ENCODE measurements at places on chromosomes 13 and 19.

DNA sequence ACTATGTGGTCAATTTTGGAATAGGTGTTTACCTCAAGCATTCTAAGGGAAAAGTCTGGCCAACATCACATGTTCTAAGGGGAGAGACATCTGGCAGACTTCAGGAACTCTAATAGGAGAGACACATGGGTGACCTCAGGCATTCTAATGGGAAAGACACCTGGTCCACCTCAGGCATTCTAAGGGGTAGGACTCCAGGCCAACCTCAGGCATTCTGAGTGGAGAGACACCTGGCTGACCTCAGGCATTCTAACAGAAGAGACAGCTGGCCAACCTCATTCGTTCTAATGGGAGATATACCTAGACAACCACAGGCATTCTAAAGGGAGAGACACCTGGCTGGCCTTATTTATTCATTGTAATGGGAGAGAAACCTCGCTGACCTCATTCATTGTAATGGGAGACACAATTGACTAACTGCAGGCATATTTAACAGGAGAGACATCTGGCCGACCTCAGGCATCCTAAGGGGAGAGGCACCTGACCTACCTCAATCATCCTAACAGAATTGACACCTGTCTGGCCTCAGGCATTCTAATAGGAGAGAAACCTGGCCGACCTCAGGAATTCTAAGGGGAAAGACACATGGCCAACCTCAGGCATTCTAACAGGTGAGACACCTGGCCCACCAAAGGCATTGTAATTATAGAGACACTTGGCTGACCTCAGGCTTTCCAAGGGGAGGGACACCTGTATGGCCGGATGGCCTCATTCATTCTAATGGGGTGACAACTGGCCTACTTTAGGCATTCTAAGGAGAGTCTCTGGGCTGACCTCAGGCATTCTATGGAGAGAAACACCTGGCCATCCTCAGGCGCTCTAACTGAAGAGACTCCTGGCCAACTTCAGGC is 1346.8 kb downstream of the UQCRFS1 start:
- no peaks in the 10 kb centered on the region for H3K36me3 ChIP-seq
- H3K4me3 ChIP-seq, result no peak overlapping the region
- H3K4me1 ChIP-seq, result no peaks in the 10 kb centered on the region
- DNase-seq, result no peak
- H3K27me3 ChIP-seq, result no peaks in the 10 kb centered on the region

GRCh38 chr13:30905932-30906383 is at the start of gene MEDAG:
Gene MEDAG, plus strand, starts transcription at chr13:30906271. Its CDS starts 245 bp downstream, at chr13:30906516.
- no peak for DNase-seq
- no peak within 1 kb of the TSS for H3K27ac ChIP-seq
- H3K36me3 ChIP-seq, result no peaks in the 10 kb centered on the region
- no peak within 1 kb of the TSS for H3K4me3 ChIP-seq
- H3K27me3 ChIP-seq, result peaks cover 60% of the 10 kb centered on the region

DNA sequence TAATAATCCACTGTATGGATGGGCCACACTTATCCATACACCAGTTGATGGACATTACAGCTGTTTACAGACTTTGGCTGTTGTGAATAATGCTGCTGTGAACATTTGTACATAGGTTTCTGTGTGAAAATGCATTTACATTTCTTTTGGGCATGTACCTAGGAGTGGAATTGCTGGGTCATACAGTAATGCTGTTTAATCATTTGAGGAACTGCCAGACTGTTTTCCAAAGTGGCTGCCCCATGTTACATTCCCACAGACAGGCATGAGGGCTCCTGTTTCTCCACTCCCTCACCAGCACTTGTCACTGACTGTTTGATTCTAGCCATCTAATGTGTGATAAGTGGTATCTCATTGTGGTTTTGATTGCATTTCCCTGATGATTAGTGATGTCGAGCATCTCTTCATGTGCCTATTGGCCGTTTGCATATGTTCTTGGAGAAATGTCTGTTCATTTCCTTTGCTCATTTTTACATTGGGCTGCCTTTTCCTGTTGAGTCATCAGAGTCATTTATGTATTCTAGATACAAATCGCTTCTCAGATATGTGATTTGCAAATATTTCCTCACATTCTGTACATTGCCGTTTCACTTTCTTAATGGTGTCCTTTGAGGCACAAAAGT is 12.8 kb downstream of the TMEM255B start:
- H3K27ac ChIP-seq, result no peak overlapping the region
- no peaks in the 10 kb centered on the region for H3K36me3 ChIP-seq
- no peak overlapping the region for H3K4me3 ChIP-seq
- DNase-seq, result no peak
- H3K27me3 ChIP-seq, result no peaks in the 10 kb centered on the region
- H3K4me1 ChIP-seq, result peaks cover 8% of the 10 kb centered on the region

GRCh38 chr13:75393839-75394520 is 88.0 kb downstream of the TBC1D4 start:
- H3K27ac ChIP-seq, result no peak overlapping the region
- H3K36me3 ChIP-seq, result no peaks in the 10 kb centered on the region
- peaks cover 5% of the 10 kb centered on the region for H3K27me3 ChIP-seq
- no peaks in the 10 kb centered on the region for H3K4me1 ChIP-seq
- no peak for DNase-seq

GRCh38 chr19:55691561-55692481 is 16.8 kb downstream of the EPN1 start:
- no peaks in the 10 kb centered on the region for H3K4me1 ChIP-seq
- no peak for DNase-seq
- no peak overlapping the region for H3K27ac ChIP-seq
- no peaks in the 10 kb centered on the region for H3K27me3 ChIP-seq
- no peak overlapping the region for H3K4me3 ChIP-seq

DNA sequence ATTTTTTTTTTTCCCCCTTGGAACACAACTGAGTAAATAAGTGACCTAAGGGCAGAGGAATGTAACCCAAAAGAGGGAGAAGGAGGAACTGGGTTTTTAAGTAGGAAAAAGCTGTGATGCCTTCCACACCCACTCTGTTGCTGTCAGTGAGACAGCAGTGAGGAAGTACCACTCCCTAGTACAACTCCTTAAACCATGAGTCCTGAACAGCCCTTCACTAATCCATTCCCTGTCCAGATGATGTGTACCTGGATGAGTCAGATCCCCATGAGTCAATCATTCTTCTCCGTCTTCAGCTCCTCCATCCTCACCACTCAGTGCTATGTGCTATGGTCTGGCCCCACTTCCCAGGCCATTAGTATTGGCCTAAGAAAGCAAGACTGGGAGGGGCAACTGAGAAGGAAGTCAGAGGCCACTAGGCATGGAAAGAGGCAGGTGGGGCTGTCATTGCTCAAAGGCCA is 12.9 kb upstream of the CXCL17 start:
- H3K36me3 ChIP-seq, result peaks cover 4% of the 10 kb centered on the region
- peaks cover 41% of the 10 kb centered on the region for H3K4me1 ChIP-seq
- H3K4me3 ChIP-seq, result no peak overlapping the region
- DNase-seq, result no peak
- H3K27me3 ChIP-seq, result peaks cover 3% of the 10 kb centered on the region

- DNase-seq, result no peak
- no peak overlapping the region for H3K27ac ChIP-seq
- no peaks in the 10 kb centered on the region for H3K27me3 ChIP-seq
- no peaks in the 10 kb centered on the region for H3K4me1 ChIP-seq
- H3K36me3 ChIP-seq, result no peaks in the 10 kb centered on the region
Measured at GRCh38 chr13:68897331-68897928, 1210.2 kb upstream of the ATXN8OS start.

- no peaks in the 10 kb centered on the region for H3K27me3 ChIP-seq
- H3K4me3 ChIP-seq, result no peak overlapping the region
- H3K27ac ChIP-seq, result no peak overlapping the region
Measured at GRCh38 chr13:39016087-39016486, 21.8 kb downstream of the PROSER1 start.

DNA sequence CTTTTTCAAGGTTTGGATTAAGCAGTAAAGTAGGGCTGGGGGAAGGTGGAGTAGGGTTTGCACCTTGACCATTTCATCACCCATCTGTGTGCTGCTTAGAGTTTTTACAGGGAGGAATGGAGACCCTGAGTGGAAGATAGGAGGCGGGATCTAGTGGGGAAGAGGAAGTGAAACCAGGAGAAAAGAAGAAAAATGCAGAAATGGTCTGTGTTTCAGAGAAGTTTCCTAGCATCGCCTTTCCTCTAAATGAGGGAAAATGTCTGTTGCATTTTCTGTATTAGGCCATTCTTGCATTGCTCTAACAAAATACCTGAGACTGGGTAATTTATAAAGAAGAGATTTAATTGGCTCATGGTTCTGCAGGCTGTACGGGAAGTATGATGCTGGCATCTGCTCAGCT is 64.1 kb downstream of the TPT1 start:
- H3K27me3 ChIP-seq, result no peaks in the 10 kb centered on the region
- peaks cover 17% of the 10 kb centered on the region for H3K36me3 ChIP-seq
- H3K27ac ChIP-seq, result no peak overlapping the region
- no peak for DNase-seq
- no peak overlapping the region for H3K4me3 ChIP-seq
- no peaks in the 10 kb centered on the region for H3K4me1 ChIP-seq

DNA sequence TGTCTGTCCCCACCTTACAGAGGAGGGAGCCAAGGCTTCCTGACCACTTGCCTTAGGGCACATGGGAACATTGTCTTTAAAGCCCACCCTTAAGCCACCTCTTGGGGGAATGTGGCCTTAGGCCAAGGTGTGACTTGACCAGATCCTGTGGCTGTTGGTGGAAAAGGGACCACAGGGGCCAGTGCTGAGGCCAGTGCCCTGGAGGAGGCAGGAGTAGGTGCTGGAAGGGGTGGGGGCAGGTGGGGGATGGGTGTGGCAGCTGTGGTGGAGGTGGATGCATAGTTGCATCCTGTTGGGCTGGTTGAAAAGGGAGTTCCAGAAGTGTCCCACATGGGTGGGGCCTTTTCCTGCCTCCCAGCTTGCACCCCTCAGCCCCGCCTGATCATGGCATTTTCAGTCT is 44.8 kb downstream of the DNM2 start:
- H3K27ac ChIP-seq, result peak overlapping the region; percentile 89
- H3K36me3 ChIP-seq, result peaks cover 48% of the 10 kb centered on the region
- H3K27me3 ChIP-seq, result no peaks in the 10 kb centered on the region

- DNase-seq, result no peak
- peaks cover 2% of the 10 kb centered on the region for H3K4me1 ChIP-seq
- no peak overlapping the region for H3K4me3 ChIP-seq
- H3K36me3 ChIP-seq, result no peaks in the 10 kb centered on the region
- H3K27ac ChIP-seq, result no peak overlapping the region
- peaks cover 36% of the 10 kb centered on the region for H3K27me3 ChIP-seq
Measured at GRCh38 chr13:50747737-50748350, 95.6 kb downstream of the DLEU7 start.

- H3K27me3 ChIP-seq, result no peaks in the 10 kb centered on the region
- H3K27ac ChIP-seq, result no peak overlapping the region
- H3K4me1 ChIP-seq, result no peaks in the 10 kb centered on the region
- H3K36me3 ChIP-seq, result peaks cover 45% of the 10 kb centered on the region
Measured at GRCh38 chr19:57978586-57979289, 4.4 kb upstream of the C19orf18 start.

GRCh38 chr19:14318873-14319272 is 62.4 kb upstream of the ADGRE5 start:
- no peak for DNase-seq
- H3K27me3 ChIP-seq, result peaks cover 4% of the 10 kb centered on the region
- H3K27ac ChIP-seq, result no peak overlapping the region
- H3K4me3 ChIP-seq, result no peak overlapping the region

- no peak for DNase-seq
- no peak overlapping the region for H3K4me3 ChIP-seq
- H3K4me1 ChIP-seq, result peaks cover 32% of the 10 kb centered on the region
- no peaks in the 10 kb centered on the region for H3K27me3 ChIP-seq
- peak overlapping the region; percentile 38 for H3K27ac ChIP-seq
Measured at GRCh38 chr13:51921790-51922740, 60.3 kb downstream of the CCDC70 start.

- H3K36me3 ChIP-seq, result peaks cover 4% of the 10 kb centered on the region
- H3K4me3 ChIP-seq, result no peak overlapping the region
- H3K27me3 ChIP-seq, result no peaks in the 10 kb centered on the region
Measured at GRCh38 chr13:40784540-40784939, 4.9 kb upstream of the SLC25A15 start.

GRCh38 chr13:114099918-114100445 is 32.4 kb downstream of the RASA3 start:
- peaks cover 3% of the 10 kb centered on the region for H3K4me1 ChIP-seq
- peaks cover 9% of the 10 kb centered on the region for H3K36me3 ChIP-seq
- H3K27me3 ChIP-seq, result no peaks in the 10 kb centered on the region

- no peak for DNase-seq
- H3K36me3 ChIP-seq, result no peaks in the 10 kb centered on the region
- H3K4me1 ChIP-seq, result peaks cover 4% of the 10 kb centered on the region
- H3K4me3 ChIP-seq, result no peak overlapping the region
- no peak overlapping the region for H3K27ac ChIP-seq
- peaks cover 6% of the 10 kb centered on the region for H3K27me3 ChIP-seq
Measured at GRCh38 chr13:109157275-109157674, 527.9 kb downstream of the MYO16 start.

DNA sequence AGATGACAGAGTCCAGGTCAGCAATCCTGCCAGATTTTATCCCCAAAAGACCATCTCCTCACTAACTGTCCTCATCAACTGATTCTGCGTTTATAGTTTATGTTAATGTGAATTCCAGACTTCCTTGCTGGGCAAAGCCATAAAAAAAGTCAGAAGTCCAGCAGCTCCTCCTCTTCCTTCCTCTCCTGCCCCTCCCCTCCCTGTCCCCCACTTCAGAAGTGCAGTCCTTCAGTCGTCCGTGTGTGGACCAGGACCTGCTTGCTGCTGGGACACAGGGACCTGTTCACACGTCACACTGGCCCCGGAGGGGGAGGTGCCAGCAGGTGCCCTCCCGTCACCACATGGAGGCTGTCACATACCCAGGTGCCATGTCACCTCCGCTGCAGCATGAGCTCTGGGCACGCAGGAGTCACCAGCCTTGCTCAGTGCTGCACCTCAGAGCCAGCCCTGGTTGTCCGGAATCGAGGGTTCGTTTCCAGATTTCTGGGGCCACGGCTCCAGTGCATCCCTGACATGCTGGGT is 4.0 kb upstream of the MCF2L start:
- H3K27ac ChIP-seq, result no peak overlapping the region
- H3K4me3 ChIP-seq, result no peak overlapping the region
- peaks cover 2% of the 10 kb centered on the region for H3K36me3 ChIP-seq
- H3K27me3 ChIP-seq, result peaks cover 22% of the 10 kb centered on the region
- H3K4me1 ChIP-seq, result peaks cover 11% of the 10 kb centered on the region

DNA sequence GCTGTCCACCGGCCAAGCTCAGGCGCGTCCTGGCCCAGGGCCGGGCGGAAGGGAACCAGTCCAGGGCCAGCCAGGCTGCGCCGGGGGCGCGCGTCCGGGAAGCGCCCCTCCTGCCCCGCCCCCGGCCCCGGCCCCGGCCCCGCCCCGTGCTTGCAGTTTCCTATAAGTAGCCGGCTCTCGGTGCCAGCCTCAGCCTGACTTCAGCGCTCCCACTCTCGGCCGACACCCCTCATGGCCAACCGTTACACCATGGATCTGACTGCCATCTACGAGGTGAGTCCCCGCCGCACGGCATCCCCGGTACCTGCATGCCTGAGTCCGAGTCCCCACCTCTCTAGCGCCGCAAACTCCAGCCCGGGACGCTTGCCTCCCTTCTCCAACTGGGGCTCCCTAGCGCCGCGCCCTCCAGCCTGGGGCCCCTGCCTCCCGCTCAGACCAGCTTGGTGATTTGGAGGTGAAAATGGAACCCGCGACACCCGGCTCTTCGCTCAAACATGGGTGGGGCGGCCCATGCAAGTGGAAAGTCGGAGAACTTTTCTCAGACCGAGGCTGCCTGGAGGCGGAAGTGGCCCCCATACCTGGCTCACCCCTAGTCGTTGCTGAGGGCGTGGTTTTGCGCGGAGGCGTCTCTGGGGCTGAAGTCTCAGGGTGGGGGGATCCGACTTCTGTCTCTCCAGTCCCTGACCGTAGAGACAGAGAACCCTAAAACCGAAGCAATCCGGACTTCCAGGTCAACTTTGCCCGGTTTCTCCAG is at the start of gene ZFP36:
Gene ZFP36, plus strand, starts transcription at position 192 of the 754 bp plus-strand sequence. Its CDS starts 58 bp downstream, at position 250.
- peak within 1 kb of the TSS; percentile 98 for H3K27ac ChIP-seq
- H3K4me3 ChIP-seq, result peak within 1 kb of the TSS; percentile 90
- H3K27me3 ChIP-seq, result no peaks in the 10 kb centered on the region
- peaks cover 39% of the 10 kb centered on the region for H3K4me1 ChIP-seq

Data from T-helper 2 cell treated with Interferon-gamma antibody and Interleukin-4, amounts not matched to agents 5 μg/mL and 100 μg/mL, for 36 hours (primary cell).